Sigmoid colon (tissue), 7 donors: ENCODE measurements at places on chromosomes 12 and 14. TPM values are rescaled to one million over a fixed set of nuclear protein-coding genes. Genes with fewer than 3 reads are reported as not detected.

- no peak for DNase-seq
Measured at GRCh38 chr14:52051251-52051650, 17.6 kb downstream of the NID2 start.

- DNase-seq: no peak
Measured at GRCh38 chr14:83712418-83713129, 1817.4 kb upstream of the FLRT2 start.

GRCh38 chr14:65444230-65444629 lies 31.7 kb downstream of the FUT8 start:
- DNase-seq: no peak

Gene TMEM63C
- total RNA-seq: 2.1 TPM

DNA sequence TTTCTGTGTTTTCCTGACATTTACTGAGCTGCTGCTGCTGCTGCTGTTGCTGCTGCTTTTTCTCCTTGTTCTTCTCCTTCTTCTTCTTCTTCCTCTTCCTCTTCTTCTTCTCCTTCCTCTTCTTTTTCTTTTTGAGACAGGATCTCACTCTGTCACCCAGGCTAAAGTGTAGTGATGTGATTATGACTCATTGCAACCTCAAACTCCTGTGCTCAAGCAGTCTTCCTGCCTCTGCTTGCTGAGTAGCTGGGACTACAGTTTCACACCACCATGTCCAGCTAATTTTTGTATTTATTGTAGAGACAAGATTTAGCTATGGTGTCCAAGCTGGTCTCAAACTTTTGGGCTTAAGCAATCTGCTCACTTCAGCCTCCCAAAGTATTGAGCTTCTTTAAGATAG lies 95.8 kb downstream of the TMTC3 start:
- no peak for DNase-seq
